SW 1271 (cell line): ENCODE measurements at places on chromosomes 2 and 18.

- DNase-seq: no peak
Observed at GRCh38 chr2:73053316-73054114, 18.0 kb downstream of the SFXN5 start.

- DNase-seq: no peak
Observed at GRCh38 chr2:26430826-26431225, 29.1 kb downstream of the DRC1 start.

GRCh38 chr2:74777161-74777900, 56.6 kb upstream of the HK2 start:
- DNase-seq: no peak

GRCh38 chr2:12341920-12342319, 374.8 kb upstream of the TRIB2 start:
- no peak for DNase-seq

DNA sequence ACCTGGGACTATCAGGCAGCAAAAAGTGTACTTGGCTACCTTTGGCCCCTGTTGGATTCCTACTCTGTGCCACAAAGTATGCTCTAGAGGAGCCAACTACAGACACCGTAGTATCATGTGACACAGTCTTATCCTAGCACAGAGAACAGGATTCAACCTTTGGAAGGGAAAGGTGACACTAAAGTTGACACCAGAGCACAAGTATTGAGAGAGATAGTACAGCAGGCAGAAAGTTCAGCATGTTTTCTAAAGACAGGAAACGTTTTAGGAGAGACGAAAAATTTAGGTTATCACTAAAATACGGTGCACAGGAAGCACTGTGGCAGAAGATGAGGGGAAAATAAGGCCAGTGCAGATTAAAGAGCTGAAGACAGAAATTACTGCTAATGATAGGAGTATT, 18.6 kb downstream of the SMAD2 start:
- DNase-seq: no peak

GRCh38 chr2:42663828-42664227, 95.4 kb downstream of the MTA3 start:
- DNase-seq: no peak

- no peak for DNase-seq
Observed at GRCh38 chr2:222424729-222425671, 657 bp downstream of the SGPP2 start.

GRCh38 chr2:25115902-25116301, 52.5 kb downstream of the POMC start:
- no peak for DNase-seq

DNA sequence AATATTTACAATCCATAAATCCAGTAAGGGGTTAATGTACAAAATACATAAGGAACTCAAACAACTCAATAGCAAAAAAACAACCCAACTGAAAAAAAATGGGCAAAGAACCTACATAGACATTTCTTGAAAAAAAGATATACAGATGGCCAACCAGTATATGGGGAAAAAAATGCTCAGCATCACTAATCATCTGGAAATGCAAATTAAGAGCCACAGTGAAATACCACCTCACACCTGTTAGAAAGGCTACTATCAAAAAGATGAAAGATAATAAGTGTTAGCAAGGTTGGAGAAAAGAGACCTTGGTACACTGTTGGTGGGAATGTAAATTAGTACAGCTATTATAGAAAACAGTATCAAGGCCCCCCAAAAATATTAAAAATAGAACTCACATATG, 14.6 kb downstream of the AP1S3 start:
- no peak for DNase-seq

GRCh38 chr18:64882896-64883295, 734.0 kb upstream of the LINC00305 start:
- DNase-seq: no peak

DNA sequence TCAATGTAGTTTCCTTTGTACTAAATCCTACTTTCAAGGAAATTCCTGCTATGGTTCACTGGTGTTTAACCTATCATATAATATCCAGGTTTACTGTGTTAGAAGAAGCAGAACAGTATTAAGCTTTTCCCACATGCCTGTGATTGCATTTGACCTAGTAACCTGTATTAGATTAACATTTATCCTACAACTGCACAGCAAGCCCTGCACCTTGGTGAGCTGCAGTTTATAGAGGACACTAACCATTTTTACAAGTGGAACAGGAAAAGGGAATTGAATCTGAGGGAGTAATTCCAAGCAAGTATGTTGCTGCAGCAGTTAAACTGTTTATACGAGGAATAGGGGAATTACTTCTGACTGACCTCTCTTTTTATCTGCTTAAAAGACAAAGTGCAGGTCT, 328.6 kb downstream of the ETAA1 start:
- no peak for DNase-seq

- DNase-seq: no peak
Observed at GRCh38 chr2:236861196-236861875, 224.4 kb upstream of the COPS8 start.

DNA sequence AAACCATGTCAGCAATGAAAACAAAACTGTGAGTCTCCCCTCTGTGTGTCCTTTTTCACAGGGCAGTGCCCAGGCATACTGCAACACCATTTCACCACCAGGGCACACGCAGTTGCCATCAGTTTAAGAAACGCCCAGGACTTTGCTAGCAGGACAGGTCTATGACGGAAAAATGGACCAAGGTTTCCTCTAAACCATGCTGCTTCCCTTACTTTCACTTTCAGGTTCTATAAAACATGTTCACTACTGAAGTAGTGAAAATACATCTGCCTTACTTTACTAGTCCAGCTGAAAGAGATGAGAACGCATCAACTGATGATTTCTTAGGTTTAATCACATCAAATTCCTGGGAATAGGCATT, 110.5 kb downstream of the TCF4 start:
- DNase-seq: no peak

GRCh38 chr2:197258580-197258979, 52.0 kb downstream of the ANKRD44 start:
- no peak for DNase-seq

DNA sequence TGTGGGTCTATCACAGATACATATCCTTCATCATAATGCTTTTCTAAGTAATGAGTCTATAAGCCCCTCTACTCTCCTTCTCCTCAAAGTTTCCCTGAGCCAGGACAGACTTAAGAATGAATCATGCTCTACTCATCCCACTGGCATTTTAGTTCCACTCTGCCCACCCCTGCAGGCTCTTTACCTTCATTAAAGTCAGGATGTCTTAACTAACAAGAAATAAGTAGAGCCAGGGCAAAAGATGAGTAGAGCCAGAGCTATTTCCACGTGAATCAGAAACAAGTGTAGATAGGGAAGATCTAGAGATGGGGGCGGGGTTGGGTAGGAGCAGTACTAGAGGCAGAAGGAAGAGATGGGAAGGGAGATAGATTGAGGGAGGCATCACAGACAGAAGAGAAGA, 790.5 kb downstream of the RNF144A start:
- no peak for DNase-seq

GRCh38 chr2:172415865-172416183, 11.6 kb upstream of the ITGA6 start:
- no peak for DNase-seq

GRCh38 chr18:2984703-2985261, 28.2 kb downstream of the LPIN2 start:
- no peak for DNase-seq

DNA sequence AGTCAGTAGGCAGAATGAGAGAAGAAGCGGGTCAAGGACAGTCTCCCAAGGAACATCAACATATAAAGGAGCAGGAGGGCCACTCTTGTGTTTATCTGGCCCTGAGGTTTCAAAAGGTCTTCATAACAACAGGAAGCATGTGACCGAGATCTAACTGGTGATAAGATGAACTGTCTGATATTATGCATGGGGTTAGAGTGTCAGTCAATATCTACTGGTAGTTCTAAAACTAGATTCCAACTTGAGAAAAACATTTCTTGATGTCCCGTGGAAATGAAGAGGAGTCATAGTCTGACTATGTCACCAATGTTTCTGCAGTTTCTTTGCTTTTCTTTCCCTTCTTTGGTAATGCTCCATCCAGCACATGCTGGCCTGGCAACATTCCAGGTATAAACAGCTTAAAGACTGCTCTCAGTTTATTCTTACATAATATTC, 77.5 kb upstream of the ITPRID2 start:
- DNase-seq: no peak

- no peak for DNase-seq
Observed at GRCh38 chr2:164242409-164242808, 378.9 kb downstream of the GRB14 start.

- no peak for DNase-seq
Observed at GRCh38 chr2:56531668-56532420, 348.1 kb downstream of the CCDC85A start.

DNA sequence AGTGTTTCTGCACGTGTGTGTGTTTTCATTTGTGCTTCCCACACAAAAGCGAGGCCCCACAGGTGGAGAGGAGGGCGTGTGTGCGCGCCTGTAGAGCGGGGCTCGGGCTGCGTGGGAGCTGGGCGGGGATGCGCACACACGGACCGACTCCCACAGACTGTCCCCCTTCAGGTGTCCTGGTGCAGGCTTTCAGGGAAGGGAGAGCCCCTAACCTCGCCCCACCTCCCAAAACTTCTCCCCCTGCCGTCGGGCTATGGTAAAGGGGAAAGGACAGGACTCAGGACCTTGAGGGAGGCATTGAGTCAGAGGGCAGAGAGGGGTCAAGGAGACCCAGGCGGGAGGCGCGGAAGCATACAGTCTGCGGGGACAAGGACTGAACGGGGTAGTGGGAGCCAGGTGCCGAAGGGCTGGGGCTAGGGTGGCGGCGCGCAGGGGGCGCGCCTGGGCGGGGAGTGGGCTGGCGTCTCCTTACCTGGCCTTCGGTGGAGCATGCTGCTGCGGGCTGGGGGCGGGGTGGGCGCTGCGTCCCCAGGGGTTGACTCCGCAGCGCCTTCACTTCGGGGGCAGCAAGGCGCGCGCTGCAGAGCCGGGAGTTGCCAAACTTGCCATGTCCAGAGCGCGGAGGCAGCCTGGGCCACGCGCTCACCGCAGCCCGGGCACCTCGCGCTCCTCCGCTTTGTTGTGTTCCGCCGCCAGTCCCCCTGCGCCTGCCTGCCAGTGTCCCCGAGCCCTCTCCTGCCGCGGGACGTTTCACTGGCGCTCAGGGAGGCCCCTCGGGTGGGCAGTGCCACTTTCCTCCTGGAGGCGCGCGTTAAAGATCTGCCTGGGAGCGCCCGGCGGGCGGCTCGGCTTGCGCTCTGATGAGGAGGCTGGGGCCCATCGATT, 302.0 kb downstream of the NCKAP5 start:
- DNase-seq: no peak

GRCh38 chr2:20966061-20966595, 77.7 kb downstream of the APOB start:
- no peak for DNase-seq

DNA sequence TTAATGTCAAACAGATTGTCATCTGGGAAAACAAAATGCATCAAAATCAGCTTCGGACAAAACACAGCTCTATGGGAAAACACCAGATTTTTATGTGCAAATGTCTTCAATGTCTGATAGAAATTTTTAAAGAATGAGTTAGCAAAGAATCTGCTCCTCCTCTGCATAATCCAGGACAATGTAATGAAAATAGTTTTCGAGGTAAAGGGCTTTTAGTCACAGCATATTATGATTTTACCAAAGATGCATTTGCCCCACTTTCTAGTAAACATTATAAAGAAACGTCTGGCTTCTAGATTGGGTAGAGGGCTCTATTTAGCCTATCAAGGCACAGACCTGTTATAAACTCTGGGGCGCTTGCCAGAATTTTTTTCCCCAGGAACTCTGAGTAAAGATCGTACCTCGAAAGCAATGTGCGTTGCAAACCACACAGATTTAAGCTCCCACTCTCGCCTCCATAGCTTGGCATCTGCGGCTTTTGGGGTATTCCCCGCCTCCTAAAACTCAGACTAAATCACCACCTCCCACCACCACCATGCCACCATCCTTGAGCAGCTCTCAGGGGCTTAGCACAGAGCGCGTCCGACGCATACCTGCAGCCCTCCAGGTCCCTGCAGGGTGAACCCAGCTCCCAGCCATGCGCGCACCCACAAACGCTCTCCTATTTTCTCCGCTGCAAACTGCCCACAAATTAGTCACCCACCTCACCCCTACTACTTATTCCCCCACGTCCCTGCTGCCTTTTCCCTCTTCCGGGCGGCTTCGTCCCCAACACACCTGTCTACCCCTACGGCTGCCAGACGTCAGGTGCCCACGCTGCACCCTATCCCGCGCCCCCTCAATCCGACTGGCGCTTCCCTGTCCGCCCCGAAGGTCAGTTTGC, 829 bp downstream of the ACVR1C start:
- no peak for DNase-seq

GRCh38 chr2:127615511-127616166, 30.3 kb upstream of the GPR17 start:
- no peak for DNase-seq

DNA sequence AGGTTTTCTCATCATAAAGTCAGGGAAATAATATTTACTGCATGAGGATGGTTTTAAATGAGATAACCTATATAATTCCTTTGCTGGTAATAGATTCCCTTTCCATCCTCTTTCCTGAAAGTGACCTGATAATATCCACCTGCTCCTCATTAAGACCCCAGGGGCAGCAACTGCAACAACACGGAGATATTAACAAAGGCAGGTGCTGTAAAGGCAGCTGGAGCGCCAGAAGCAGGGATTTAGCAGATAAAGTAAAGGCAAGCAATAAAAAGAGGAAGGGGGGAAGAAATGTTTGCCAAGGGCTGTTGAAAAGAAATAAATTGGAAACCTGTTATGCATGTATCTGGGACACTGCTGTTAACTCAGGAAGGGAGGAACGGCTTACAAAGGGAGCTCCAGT, 472.6 kb upstream of the KLHL29 start:
- DNase-seq: no peak

- no peak for DNase-seq
Observed at GRCh38 chr2:234290671-234291070, 206.2 kb downstream of the ARL4C start.

DNA sequence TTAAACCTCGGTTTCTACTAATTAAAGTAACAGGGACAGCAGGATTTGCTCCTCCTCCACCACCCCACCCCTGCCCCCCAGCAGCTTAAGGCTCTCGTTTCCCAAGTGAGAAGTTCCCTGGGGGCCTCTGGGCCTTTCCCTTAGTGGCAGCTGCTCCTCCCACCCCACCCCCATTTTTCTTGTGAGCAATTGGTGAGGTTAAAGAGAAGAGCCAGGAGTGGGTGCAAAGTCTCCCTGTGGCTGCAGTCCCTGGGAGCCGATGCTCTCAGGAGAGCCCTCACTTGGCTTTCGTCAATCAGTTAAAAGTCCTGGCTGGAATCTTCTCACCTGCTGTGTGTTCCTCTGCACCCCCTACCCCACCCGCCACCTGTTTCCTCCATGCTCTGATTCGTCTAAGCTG, 48.7 kb upstream of the AGAP1 start:
- DNase-seq: no peak

DNA sequence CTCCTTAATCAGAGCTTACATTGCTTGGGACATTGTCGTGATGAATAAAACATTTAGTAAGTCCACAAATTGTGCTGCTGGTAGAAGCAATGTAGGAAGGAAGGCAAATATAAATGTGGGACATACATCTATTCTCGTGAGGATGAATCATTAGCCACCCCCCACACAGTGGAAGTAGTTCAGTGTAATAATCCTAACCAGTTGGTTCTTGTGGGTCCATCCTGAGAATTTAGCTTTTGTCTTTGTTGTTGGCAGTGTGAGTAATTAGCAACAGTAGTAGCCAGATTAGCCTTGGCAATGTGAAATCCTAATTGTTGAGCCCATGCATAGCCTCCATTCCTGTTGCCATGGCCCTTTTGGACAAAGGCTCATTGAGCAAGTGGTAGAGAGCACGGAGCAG, 532.1 kb downstream of the FBXO15 start:
- DNase-seq: no peak
